AG09319 (cell line): ENCODE measurements at places on chromosomes 16 and 17.

DNA sequence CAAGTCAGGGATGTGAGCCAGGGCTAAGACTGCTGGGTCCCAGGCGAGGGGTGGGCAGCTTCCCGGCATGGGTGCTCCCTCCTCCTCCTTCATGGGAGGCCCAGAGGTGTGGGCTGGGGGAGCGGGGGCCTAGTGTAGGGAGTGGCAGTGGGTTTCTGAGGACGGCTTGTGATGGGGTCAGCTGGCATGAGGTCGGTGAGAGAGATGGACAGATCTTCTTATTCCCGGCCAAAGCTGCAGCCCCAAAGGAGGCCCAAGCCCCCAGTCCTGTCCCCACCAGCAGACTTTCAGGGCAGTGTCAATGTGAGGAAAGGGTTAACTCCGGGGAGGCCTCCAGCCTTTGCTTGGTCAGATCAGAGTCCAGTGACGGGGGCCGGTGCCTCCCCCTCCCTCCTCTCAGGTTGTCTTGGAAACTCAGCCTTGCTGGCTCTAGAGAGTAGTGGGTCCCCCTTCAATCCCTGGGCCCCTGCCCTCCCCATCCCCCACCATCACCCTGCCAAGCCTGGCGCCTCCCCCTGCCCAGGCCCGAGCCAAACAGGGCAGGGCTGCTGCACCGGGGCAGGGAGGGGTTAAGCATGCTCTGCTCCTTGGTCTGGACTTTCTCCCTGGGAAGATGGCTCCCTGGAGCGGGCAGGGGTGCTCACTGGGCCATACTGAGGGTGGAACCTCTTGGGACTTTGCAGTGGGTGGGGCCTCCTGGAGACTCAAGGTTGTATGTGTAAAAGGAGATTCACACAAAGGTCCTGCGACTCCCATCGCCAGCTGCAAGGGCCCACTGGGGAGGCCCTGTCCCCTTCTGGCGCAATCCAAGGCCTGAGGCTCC lies 12.4 kb downstream of the NAT9 start:
- no peak for DNase-seq

GRCh38 chr17:77330602-77331081 lies 189.9 kb downstream of the SEC14L1 start:
- no peak for DNase-seq

DNA sequence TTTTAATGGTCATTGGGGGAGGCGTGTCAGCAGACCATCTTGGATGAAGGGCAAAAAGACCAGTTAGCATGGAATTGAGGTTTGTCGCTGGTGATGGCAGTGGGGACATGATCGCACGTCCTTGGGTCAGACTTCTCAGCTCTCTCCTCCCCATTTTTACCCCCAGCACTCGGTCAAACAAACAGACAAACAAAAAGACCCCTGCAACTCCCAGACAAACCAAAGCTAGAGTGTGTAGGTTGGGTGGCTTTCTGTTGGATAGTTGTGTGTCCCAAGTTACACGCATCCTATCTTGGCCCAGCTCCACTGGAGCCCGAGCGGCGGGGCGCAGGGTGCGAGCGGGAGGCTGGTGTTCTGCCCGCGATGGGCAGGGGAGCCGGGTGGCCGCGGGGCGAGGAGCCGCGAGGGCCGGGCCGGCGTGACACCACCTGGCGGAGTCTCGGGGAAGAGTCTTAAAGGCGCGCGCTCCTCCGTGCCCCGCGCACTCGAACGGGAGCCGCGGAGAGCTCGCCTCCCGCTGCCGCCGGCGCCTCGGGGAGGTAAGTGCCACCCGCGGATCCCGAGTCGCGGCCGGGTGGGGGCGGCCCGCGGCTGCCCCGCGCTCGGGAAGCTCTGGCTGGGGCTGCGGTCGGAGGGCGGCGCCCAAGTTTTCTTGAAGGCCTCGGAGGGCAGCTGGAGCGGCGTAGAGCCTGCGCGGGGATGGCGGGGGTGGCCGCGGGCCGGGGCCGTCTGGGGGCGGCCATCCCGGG lies 18.5 kb upstream of the NTN1 start:
- DNase-seq = no peak

GRCh38 chr16:27448532-27449433 lies 46.8 kb downstream of the IL21R start:
- DNase-seq = no peak

DNA sequence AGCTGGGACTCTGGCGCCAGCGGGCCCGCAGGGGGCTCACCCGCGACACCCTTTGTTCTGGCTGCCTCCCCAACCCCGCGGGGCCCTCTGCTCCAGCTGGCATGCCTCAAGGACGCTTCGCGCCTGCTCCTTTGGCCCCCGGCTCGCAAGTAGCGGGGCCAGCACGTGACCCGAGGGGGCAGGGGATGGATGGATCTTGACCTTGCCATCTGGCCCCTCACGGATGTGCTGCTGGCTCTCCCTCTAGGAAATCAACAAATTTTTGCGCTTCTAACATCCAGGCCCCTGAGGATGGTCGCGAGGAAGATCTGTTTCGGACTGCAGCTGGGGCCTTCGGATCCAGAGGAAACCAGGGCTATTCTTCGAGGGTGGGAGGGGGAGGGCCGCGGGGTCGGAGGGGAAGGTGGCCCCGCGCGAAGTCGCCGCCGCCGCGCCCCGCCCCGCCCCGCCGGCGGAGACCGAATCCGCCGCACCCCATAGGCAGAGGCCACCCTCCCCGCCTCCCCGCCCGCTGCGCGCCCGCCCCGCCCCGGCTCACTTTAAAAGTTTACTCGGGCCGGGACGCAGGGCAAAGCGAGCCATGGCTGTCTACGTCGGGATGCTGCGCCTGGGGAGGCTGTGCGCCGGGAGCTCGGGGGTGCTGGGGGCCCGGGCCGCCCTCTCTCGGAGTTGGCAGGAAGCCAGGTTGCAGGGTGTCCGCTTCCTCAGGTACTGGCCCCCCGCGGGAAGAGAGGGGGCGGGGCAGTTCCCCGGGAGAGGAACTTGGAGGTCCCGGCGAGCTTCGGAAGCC lies at the start of gene ACSF2:
TSS of gene ACSF2 (plus strand) at position 537 of the 790 bp plus-strand sequence. CDS start at position 581, 44 bp downstream.
- no peak for DNase-seq

DNA sequence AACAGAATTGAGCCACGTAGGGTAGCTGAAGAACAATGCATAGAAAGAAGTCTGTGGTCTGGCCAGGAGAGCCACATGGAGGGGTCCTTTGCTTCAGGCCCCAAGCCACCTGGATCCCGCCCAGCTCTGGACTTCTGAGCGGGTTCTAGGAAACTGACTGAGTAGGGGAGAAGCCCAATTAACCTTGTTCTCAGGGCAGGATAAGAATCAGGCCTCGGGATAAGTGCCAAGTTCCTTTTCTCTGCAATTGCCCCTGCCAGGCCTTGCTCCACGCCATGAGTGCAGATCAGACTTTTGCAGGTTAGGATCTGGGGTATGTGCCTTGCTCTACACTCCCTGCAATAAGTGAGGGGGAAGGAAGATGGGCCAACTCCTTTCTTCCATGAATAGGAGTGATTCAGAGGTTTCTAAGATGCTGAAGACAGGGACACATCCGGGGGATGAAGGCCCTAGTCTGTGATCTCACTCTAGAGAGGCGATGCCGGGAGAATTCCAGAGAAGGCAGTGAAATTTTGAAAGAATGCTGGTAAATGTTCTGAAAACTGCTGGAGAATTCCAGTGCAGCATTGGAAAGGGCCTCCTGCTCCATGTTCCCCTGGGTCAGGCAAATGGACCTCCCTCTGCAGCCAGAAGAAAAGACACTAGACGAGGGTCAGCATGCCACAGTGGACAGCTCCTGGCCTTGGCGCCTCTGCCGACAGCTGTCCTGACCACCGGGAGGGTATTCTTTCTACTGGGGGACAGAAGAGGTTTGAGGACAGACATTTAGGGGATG lies 5.8 kb downstream of the NEUROD2 start:
- DNase-seq = no peak

DNA sequence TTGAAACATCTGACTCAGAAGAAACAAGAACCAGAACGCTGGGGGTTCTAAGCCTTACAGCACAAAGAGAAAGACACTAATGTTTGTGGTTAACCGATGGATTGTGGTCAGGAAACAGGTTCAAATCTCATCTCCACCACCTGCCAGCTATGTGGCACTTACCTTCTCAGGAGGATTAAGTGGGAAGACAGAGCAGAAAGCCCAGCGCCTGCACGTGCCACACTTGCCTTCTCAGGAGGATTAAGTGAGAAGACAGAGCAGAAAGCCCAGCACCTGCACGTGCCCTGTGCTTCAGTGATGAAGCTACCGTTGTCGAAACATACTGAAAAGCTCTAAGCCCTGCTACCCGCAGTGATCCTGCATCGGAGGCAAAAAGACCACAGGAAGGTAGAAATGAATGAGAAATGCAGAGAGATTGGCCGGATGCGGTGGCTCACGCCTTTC lies 90.6 kb downstream of the NXN start:
- DNase-seq = no peak

GRCh38 chr17:66431910-66432309 lies 129.5 kb downstream of the PRKCA start:
- peak; percentile 47 for DNase-seq

- DNase-seq = no peak
These were observed 3.1 kb upstream of the NPW start for GRCh38 chr16:2016407-2016922.

DNA sequence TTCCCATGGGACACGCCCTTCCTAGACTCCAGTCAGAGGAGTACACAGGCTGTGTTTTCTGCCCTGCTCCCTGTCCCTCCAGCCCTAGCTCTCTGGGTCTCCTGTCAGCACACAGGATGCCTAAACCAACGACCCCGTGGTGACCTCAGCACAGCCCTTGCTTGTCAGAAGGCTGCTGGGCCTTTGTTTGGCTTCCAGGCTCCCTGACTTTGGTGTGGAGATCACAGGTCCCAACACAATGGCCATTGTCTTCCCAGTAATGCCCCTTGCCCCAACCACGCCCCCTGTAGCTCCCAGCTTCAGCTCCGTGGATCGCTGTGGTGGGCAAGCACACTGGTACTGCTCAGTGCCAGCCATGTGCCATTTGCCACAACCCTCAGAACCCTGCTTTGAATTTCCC lies 15.0 kb downstream of the HNF1B start:
- DNase-seq = no peak

GRCh38 chr16:65196420-65197075 lies 74.7 kb upstream of the CDH11 start:
- no peak for DNase-seq

DNA sequence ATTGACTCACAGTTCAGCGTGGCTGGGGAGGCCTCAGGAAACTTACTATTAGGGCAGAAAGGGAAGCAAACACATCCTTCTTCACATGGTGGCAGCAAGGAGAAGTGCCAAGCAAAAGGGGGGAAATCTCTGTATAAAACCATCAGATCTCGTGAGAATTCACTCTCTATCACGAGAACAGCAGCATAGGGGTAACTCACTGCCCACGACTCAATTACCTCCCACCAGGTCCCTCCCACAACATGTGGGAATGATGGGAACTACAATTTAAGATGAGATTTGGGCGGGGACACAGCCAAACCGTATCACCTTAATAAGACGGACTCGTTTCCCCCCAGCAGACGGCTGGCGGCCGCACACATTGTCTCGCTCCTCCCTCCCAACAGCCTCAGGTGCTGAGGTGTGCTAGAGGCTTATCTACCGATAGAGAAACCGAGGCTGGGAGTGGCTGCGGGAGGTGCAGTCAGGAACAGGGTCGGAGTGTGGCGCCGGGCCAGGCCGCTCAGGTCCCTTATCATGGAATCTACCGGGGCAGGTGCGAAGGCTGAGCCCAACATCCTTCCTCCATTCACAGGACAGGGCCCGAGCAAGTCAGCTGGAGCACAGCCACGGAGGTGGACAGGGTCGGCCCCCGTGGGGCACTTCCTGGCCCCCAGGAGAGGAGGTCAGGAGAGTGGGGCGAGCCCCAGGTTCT lies 4.9 kb upstream of the ZG16B start:
- no peak for DNase-seq
